ENCODE measurements at places on chromosomes 3 and 15.

GRCh38 chr3:5198986-5199731, 11.7 kb downstream of the EDEM1 start:
- no peak for DNase-seq

DNA sequence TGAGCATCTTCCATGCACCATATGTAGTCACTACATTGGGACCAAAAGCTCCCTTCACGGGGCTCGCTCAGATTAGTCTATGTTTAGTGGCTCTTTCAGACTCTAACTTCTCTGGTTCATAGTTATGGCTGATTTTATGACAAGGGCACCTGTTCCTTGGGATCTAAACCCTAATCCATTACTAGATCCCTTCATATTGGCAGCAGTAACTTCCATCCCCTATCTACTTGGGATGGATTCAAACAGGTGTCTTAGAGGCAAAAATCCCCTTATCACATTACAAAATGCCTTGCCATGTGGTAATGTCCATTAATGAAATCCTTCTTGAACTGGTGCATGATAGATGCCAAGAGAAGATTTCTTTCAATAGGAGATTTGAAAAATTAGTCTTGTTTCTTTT, 96.7 kb upstream of the TP63 start:
- no peak for DNase-seq

- no peak for DNase-seq
Observed at GRCh38 chr3:126344380-126345041, 12.7 kb downstream of the KLF15 start.

- DNase-seq: no peak
Observed at GRCh38 chr3:44476963-44477311, 533 bp downstream of the ZNF445 start.

GRCh38 chr15:69515508-69515907, 62.9 kb downstream of the RPLP1 start:
- DNase-seq: no peak

DNA sequence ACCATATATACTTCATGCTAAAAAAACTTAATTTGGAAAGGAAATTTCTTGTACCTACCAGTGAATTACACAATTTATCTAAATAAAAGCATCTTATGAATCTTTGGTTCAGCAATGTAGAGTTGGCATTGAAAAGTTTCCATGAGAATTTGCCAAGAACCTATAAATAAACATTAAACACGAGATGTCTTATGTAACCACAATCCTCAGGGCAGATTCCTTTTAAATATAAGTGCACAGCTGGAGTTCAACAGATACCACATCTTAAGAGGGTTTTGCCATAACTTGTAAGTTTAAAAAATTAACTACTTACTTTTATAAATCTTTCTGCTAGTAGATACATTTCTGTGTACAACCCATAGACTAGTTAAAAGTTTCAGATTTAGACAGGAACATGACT, 499.3 kb upstream of the ARRDC4 start:
- DNase-seq: no peak

DNA sequence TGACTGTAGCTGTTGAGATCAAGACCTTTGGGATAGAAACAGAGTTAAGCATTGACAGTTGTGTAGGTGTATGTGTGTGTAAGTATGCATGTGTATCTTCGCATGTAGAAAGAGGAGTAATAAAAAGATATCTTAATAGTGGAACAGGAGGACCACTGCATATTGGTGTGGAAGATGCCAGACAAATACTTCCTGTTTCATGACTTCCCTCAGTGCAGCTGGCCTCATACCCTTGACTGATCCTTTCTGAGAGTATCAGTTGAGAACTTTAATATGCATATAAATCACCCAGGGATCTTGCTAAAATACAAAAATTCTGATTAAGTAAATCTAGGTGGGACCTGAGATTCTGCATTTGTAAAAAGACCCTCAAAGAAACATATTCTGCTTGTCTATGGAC, 8.5 kb upstream of the ZBED2 start:
- DNase-seq: no peak

- no peak for DNase-seq
Observed at GRCh38 chr3:155329513-155330048, 36.1 kb upstream of the STRIT1 start.

- no peak for DNase-seq
Observed at GRCh38 chr3:94026623-94027022, 1.8 kb downstream of the STX19 start.

- peak; percentile 38 for DNase-seq
Observed at GRCh38 chr3:18442756-18443664, 17.9 kb upstream of the SATB1 start.

- DNase-seq: no peak
Observed at GRCh38 chr3:128195802-128196201, 42.5 kb downstream of the EEFSEC start.

DNA sequence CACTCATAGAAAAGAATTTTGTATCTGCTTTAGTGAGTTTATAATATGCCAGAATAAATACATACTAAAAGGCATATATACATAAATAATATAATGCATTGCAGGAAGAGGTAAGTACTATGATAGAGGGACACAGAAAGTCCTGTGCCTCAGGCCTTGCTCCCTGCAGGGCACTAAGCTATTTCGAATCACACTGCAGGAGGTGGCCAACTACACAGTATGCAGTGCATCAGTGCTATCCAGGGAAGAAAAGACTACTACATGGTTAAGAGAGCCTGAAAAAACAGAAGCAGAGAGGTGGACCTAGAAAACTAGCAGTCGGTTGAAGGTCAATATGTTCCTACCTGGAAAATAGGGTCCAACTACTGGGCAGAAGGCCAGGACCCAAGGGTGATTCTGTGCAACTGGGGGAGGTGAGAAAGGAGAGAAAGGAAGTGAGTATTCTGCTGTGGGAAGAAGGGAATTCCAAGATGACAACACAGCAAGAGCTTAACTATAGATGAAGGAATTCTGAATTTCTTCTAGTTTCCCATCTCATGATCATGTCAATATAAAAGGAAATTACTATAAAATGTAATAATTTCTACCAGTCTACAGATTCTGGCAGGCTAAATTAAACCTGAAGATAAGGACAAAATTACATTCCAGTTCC, 218.0 kb downstream of the ZBTB20 start:
- DNase-seq: no peak

- DNase-seq: no peak
Observed at GRCh38 chr15:64681424-64682024, 93.9 kb downstream of the RBPMS2 start.

GRCh38 chr15:55281517-55282228, 7.9 kb downstream of the RAB27A start:
- DNase-seq: no peak

- DNase-seq: no peak
Observed at GRCh38 chr15:83057696-83058376, 9.2 kb downstream of the BTBD1 start.

- DNase-seq: no peak
Observed at GRCh38 chr15:62807539-62808130, 234.9 kb upstream of the TPM1 start.

GRCh38 chr3:17573396-17573795, 169.0 kb downstream of the TBC1D5 start:
- no peak for DNase-seq

DNA sequence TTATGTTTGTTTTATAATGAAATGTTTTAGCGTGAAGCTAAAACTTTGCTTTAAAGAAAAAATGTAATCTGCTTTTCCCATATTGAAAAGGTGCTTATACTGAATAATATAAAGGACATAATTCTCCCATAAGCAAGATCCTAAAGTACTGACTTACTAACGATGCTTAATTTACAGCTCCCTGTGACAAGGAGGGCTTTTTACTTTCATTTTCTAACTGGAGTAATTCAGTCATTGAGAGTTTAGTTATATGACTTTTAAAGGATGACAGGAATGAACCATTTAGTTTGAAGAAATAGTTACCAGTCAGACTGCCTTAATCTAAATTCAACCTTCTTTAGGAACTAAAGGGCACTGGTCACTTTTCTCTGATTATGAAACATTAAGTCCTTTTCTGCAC, 19.3 kb upstream of the ZPLD1 start:
- DNase-seq: no peak

- DNase-seq: no peak
Observed at GRCh38 chr3:47010111-47010712, 30.7 kb downstream of the NBEAL2 start.

DNA sequence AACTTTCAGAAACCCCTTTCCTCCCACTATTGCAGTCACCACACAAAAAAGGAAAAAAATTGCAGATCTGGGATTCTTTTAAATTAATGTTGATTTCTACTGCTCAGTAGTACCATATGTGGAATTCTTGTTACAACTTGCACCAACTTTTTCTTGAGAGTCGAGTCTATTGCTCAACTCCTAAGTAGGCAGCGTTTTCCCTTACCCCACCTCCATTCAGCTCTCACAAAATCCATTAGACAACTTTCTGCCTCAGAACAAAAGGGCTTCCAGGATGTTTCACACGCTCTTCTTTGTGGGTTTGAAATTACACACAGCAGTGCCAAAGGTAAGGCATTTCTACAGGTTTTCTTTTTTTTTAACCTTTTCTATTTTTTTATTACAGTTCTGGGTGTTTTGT, 179.5 kb downstream of the ANXA2 start:
- no peak for DNase-seq

All from T-helper 2 cell treated with Interferon-gamma antibody and Interleukin-4, amounts not matched to agents 5 μg/mL and 100 μg/mL, for 36 hours (primary cell).